ENCODE measurements at places on chromosomes 3 and 15.

- DNase-seq = no peak
These were observed 3.0 kb downstream of the CFAP20DC start for GRCh38 chr3:59046839-59047238.

DNA sequence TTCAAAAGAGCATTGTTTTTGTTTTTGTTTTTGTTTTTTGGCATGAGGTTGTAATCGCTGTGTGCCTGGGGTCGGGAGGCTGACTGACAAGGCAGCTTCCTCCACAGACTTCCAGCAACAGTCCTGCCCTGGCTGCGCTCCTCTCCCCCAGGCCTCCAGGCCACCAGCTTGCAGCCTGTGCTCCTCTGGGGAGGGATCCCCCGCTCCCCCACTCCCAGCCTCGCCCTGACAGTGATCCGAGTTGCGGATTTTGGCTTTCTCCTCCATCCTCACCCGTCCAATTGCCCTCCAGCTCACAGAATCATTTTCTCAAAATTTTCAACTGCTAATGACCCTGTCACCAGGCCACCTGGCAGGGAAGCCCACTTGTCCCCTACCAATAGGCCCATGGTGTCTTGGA is 36.5 kb upstream of the PCSK6 start:
- no peak for DNase-seq

DNA sequence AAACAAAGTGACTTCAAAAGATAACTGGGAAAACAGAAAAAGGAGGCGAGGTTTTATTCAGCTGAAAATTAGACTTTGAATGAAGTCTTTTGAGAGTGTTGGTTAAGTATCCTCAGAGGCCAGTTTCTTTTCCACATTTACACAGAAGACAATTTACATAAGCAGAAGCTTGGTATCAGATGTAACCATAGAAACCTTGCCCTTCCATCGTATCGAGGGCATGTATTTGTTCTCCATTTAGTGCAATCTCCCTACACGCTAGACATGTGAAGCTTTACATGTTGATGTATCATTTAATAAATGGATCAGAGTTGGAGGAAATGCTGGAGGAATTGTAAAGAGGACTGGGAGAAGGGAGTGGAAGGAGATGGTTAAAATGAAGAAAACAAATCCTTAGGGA is 161.0 kb upstream of the CRBN start:
- no peak for DNase-seq

DNA sequence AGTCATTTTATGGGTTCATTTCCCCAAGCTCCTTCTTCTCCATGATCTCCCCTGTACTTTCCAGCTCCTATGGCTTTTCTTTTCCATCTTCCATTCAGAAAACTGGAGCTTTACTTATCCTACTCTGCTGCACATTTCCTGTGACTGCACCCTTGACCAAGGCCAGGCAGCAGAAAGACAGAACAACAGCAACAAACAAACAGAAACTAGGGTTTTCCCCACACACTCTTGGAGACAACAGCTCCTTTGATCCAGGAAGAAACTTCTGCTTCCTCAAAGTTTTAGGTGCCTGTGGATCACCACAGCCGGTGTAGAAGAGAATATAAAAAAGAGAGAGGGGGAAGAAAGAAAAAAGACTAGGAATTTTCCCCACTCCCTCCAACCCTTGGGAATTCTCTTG is 342.3 kb upstream of the CFAP20DC start:
- DNase-seq = no peak

DNA sequence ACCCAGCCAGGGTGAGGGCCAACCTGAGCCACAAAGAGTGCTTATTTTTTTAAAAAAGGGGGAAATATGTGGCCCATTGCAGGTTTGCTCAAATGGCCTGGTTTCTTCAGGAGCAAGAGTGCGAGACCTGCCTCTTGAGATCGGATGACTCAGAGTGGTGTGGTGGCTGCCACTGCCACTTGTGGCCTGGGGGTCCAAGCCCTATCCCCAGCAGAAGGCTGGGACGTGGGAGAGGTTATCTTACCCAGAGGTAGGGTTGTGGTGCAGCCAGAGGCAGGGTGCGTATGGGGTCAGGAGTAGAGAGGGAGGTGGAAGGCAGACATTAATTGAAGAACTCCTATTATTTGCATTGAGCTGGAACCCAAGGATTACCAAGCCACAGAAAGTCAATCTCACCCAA is 83.2 kb upstream of the SMAD3 start:
- no peak for DNase-seq

DNA sequence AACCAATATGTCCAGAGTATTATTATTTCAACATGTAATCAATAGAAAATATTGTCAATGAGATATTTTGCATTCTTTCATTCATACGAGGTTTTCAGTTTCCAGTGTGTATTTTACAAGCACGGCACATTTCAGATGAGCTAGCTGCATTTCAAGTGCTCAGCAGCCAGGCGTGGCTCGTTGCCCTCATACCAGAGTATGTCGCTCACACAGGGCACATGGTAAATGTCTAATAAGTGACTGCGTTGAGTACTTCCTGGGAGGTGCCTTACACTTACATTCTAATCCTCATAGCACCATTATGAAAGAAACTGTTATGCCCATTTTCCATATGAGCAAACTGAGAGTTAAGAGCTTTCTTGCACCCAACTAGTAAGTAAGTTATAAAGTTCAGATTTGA is 47.4 kb downstream of the TMEM266 start:
- DNase-seq = no peak

GRCh38 chr15:29838352-29839010 is 16.2 kb upstream of the TJP1 start:
- DNase-seq = no peak

- no peak for DNase-seq
These were observed 8.5 kb downstream of the SLC25A36 start for GRCh38 chr3:140950144-140950543.

GRCh38 chr3:58471025-58471887 is 20.6 kb upstream of the KCTD6 start:
- DNase-seq = peak; percentile 38

- no peak for DNase-seq
These were observed 988.0 kb downstream of the SQOR start for GRCh38 chr15:46622851-46623250.

DNA sequence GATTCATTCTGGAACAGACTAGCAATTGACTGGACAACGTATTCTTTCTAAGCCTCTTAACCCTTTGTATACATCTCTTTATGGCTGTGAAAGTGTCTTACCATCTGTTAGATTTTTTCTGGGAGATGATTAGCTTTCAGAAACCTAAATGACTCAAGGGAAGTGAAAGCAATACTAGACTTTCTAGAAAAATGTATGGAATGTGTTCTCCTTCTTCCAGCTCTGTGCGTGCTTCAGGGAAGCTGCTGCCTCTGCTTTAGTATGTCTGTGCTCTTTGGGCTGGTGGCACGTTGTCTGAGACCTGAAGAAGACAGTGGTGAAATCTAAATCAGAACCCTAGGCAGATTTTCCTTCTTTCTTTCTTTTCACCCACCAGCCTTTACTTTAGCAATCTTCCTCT is 89.5 kb downstream of the ITPR1 start:
- no peak for DNase-seq

GRCh38 chr3:183468424-183468823 is 40.0 kb upstream of the MCF2L2 start:
- DNase-seq = no peak

GRCh38 chr3:48474619-48475018 is 28.1 kb downstream of the ATRIP start:
- DNase-seq = no peak

- DNase-seq = no peak
These were observed 31.2 kb downstream of the RYR3 start for GRCh38 chr15:33341953-33342352.

- DNase-seq = no peak
These were observed 27.9 kb downstream of the AKAP13 start for GRCh38 chr15:85408270-85408746.

DNA sequence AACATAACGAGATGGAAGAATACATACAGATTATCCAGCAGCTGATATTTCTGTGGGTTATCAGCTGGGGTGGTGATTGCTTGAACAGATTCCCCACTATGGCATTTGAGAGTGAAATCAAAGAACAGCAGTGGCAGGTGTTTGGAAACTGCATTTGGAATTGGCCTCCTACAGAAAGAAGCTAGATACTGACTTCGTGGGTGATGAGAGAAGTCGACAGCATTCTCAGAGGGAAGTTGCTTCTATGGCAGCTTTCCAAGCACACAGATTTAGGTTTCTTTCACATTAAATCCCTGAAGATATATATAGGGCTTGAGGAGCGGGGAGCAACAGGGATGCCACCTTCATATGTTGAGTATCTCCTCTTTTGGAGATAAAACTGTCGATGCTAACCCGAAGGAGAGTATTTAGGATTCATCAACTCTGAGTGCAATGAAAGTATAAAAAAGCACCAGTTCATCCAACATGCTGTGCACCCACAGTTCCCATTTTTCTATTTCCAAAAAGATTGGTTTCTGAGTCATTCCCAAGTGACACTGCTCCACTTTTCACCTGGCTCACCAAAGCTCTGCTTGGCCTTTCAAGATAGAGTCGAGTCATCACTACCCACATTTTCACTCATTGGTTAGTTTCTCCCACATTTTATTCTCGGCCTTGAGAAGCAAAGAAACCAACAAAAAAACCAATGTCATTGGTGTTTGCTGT is 579.8 kb upstream of the SUCLG2 start:
- no peak for DNase-seq

- DNase-seq = peak; percentile 97
These were observed 10.8 kb downstream of the FOXL2 start for GRCh38 chr3:138935863-138936740.

GRCh38 chr3:114112696-114113095 is 56.2 kb downstream of the QTRT2 start:
- no peak for DNase-seq

- DNase-seq = no peak
These were observed 384.8 kb upstream of the TGFBR2 start for GRCh38 chr3:30221619-30222018.

DNA sequence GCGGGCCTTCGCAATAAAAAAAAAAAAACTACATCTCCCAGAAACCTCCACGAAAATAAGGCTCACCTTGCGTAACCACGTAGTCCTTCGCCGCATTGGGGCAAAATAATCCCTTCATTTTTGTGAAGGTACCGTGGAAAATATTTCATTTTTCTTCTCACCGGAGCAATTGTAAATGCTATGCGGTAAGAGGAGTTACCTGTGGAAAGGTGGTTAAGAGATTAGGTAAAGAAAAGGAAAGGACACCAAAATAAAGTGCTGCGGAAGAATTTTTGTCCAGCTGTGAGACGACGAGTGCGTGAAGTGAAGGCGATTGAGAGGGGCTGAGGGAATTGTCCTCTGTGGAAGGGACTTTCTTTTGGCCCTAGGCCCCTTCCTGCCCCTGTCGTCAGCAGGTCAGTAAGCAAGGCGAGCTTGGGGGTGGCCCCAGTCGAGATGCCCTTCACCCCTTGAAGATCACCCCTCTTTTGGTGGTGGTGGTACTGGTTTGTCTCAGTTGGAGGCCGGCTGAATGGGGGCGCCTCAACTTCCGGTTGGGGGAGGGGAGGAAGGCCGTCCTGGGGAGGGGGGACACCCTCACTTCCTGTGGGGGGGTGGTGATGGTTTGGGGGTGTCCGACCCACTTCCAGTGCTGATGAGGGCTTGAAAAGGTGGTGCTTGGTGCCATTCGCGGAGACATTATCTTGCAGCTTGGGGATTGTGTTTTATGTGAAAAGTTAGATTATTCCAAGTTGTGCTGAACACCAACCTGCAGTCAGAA is at the start of gene HMG20A:
HMG20A (plus strand) TSS at position 279 of the 760 bp plus-strand sequence. CDS start 37,520 bp downstream, outside the sequence.
- peak; percentile 63 for DNase-seq

DNA sequence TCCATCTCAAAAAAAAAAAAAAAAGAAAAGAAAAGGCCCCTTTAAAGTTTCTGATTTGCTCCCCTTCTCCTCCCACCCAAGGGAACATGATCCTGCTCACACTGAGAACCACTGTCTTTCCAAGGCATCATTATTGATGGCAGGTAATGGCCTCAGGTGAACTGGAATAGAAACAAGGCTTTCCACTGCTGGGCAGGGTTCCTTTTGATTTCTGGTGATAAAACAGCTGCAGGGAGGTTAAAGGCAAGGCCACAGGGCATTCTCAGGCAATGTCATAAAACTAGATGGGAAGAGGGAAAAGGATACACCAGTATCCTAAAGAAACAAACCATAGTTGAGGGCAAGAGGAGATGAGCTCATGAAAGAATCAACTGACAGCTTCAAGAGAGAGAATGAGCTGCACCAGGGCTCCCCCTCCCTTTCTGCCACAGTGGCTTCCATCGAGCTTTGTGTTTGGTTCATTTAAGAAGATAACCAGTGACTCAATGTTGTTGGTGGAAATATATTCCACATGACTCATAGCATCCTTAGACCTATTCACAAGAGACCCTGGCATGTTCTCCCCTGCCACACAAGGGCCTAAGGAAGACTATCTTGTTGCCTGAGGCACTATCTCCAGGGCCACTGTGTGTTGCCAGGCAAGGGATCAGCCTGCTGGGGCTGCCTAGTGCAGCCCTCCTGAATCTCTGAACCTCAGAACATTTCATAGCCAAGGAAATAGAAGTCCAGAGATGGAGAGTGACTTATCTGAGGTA is 86.4 kb downstream of the WDR76 start:
- DNase-seq = no peak

- DNase-seq = no peak
These were observed 7.8 kb downstream of the GLDN start for GRCh38 chr15:51349156-51349844.

DNA sequence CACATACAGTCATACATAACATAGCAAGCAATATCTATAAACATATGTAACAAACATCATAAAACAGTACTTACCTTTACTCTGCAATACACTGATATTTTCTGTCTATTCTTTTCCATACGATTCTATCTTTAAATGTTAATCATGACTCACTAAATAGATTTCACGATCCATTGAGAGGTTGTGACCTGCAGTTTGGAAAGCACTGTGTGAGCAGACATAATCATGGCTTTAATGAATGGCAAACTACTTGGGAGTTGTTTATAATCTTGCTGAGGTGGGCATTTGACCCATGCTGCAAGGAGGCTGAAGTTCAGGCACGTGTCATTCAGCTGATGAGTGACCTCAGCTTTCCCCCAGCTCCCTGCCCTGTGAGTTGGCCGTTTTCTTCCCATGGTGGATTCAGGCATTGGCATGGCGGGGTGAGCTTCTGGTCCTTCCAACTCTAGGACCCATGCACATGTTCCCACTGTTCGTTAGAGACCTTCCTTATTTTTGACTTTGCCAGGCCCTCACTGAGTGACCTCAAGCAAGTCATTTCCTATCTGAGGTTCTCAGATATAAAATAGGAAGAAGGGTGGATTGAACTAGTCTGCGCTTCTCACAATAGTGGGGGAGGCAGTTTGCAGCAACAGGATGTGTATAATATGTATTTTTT is 41.7 kb downstream of the PAQR5 start:
- DNase-seq = no peak

DNA sequence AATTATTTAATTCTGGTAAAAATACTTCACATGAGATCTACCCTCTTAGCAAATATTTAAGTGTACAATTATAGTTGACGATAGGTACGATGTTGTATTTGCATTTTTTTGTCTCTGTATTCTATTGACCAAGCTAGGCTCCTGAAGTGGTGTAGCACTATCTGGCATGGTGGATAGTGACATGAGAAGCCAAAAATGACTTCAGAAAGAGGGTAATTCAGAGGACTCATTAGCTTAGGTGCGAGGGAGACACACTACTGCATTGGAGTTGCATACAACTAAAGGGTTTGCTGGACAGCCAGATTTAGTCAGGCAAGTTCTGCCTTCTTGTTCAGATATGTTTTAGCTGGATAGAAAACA is 50.6 kb downstream of the KBTBD8 start:
- no peak for DNase-seq

- DNase-seq = no peak
These were observed 3.9 kb downstream of the PRKCD start for GRCh38 chr3:53164911-53165310.
